ENCODE measurements at places on chromosomes 11 and 22.

- DNase-seq = no peak
These were observed 250.8 kb downstream of the CNTN5 start for GRCh38 chr11:99271527-99271926.

GRCh38 chr11:102437727-102438126 lies 14.8 kb downstream of the TMEM123 start:
- no peak for DNase-seq

- no peak for DNase-seq
These were observed 1.1 kb downstream of the CD151 start for GRCh38 chr11:833849-834311.

- no peak for DNase-seq
These were observed 49.7 kb upstream of the EMID1 start for GRCh38 chr22:29155966-29156365.

DNA sequence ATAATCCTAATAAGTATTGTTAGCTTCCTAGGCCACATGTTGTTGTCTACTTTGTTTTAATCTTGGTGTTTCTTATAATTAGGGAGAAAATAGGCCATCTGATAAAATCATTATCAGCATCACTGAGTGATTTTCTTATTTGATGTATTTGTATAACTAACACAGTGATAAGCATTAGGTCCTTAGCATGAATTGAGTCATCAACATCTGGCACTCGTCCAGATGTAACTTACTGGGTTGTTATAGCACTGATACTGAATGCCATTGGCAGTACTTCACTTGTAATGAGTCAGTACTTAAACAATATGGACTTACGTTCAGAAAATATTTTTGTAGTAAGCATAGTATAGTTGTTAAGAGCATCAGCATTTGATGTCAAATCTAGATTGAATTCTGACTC lies 16.2 kb downstream of the API5 start:
- DNase-seq = no peak

DNA sequence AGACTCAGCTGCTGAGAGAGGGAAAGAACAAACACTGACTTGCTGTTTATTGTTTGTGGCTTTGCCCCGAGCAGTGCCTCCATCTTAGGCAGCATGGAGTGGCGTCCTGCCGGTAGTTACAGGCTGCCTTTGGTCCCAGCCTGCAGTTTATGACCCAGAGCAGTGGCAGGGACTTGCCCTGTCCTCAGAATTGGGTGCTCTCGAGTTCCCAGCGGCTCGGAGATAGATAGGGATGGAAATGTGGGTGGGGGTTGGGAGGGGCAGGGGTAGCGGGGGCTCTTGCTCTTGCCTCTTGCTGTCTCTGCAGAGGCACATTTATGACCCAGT lies 3.1 kb downstream of the ALX4 start:
- no peak for DNase-seq

All from stimulated activated CD4-positive, alpha-beta T cell treated with anti-CD3 and anti-CD28 coated beads, Interleukin-1b, Interleukin-23, amount 100 ng/mL, for 1 hour (primary cell).